ENCODE measurements at places on chromosomes 3 and 15.

- DNase-seq = peak; percentile 83
These were observed 10.5 kb downstream of the ISG20 start for GRCh38 chr15:88649286-88649733.

DNA sequence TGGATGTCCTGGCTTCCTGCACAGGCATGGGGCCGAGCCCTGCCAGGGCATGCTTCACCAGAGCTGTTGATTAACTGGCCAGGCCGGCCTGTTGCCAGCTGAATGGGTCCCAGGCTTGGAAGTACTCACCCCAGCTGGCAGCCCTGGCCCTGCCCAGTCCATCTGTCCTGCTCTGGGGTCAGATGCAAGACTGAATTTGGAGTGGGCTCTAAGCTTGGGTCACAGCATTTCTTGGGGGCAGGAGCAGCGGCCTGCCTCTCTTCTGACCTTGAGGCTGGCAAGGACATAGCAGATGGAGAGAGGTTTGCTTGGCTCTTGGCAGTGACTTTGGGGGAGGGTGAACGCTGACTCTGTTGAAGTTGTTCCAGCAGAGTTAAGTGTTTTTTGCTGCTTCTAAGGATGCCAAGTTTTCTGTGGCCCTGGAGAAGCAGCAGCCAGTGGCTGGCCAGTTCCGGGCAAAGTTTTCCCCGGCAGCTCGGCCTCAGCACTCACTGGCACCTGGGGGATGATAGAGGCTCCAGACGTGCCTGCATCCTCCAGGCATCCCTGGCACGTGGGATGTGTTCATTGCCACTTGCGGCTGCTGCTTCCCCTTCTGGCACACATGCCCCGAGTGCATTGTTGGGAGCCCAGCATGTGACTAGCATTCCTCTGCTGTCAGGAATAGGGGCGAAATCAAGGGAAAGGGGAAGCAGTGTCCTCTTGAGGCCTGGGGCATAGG is 22.9 kb downstream of the PDIA5 start:
- no peak for DNase-seq

DNA sequence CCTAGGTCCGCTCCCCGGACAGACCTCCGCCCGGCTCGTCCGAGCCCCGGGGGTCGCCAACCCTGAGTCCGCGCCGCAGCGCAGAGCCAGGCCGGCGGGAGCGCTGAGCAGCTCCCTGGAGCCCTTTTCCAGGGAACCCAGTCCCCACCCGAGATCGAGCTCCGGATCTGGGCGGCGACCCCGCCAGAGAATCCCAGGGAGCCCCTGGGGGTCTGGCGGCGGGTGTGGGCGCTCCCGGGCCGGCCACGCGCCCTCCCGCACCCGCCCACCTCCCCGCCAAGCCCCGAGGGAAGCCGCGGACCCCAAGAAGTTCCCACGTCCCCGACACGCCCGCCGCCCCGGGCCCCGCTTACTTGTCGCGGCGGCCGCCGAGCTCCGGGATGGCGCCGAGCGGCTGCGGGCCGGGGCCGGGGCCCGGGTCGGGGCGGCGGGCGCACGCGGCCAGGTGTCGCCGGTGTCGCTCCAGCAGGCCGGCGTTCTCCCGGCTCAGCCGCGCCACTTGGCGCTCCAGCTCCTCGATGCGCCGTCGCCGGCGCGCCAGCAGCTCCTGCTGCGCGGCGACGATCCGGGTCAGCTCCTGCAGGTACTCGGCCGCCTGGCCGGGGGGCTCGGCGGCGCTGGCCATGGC is 137.7 kb downstream of the NUP210 start:
- no peak for DNase-seq

DNA sequence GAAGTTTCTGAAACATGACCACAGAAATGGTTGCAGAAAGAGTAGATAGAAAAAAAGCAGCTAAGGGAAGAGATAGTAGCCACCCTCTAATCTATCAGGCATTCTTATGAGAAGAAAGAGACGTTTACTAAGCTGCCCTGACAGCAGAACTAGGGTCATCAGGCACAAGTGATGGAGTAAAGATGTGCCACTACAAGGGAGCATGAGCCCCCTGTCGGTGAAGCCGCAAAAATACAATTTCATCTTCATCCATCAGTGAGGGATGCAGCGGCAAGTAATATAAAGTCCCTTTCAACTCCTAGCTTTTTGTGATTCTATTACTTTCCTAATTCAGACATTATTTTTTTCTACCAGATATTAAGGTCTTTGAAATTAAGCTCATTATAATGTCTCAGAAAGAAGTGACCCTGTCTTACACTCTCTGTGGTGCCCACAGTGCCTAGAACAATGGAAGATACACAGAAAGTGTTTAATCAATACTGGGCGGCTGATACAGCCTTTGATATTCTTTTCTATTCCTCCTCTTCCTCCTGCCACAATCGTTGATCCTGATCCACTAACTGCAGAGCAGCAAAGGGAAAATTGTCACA is 651.6 kb downstream of the NTRK3 start:
- DNase-seq = no peak

- DNase-seq = no peak
These were observed 89.1 kb upstream of the CFAP20DC start for GRCh38 chr3:59138966-59139365.

GRCh38 chr3:8841472-8841871 is 72.1 kb upstream of the OXTR start:
- no peak for DNase-seq

- DNase-seq = no peak
These were observed 3.7 kb downstream of the SENP7 start for GRCh38 chr3:101509281-101509680.

DNA sequence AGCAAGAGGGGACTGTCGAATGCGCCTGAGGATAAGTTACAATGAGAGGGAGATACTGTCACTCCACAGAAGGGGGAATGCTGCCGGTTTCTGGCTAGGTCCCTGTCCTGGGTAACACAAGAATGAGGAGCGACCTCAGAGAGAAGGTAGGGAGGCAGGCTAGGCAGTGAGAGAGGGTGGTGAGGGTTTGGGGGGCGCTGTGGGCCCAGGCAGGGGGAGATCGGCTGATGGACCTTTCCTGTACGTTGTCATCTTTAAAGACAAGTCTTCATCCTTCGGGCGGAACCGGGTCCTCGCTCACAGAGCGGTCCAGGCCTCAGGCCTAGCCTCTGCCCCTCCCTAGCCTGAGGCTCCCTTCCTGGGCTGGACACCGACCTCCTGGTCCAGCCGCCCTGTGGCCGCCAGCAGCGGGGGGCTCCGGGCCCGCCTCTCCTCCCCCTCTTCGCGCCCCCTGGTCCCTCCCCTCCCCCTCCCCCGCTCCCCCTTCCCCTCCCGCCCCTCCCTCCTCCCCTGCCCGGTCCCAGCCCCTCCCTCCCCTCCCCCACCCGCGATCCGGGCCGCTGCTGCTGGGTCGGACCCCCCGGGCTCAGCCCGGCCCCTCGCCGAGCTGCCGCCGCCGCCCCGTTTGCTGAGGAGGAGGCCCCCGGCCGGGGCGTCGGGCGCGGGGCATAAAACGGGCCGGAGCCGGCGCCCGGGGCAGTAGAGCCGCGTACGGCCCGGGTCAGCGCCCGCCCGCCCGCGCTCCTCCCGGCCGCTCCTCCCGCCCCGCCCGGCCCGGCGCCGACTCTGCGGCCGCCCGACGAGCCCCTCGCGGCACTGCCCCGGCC is at the start of gene CHRD:
Gene CHRD (plus strand): TSS at position 697 of the 827 bp plus-strand sequence. CDS start 265 bp downstream, outside the sequence.
- no peak for DNase-seq

DNA sequence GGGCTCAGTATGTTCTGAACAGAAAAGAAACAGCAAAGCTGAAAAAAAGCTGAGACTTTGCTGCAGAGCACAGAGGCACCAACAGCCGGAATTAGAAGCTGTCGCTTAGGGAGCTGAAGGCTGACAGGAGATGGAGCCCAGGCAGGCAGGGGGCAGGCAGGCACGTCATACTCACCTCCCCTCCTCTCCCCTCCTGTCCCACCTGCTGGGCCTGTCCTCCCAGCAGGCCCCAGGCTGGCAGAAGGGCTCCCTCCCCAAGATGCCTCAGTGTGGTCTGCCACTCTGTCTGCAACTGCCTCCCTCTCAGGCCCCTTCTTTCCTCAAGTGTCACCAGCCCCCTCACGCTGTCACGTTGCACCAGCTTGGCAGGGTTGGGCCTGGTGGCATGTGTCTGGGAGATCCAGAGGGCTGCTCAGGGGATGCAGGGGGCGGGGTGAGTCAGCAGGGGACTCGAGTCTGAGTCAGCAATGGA is 3.2 kb upstream of the ANKRD63 start:
- DNase-seq = no peak

DNA sequence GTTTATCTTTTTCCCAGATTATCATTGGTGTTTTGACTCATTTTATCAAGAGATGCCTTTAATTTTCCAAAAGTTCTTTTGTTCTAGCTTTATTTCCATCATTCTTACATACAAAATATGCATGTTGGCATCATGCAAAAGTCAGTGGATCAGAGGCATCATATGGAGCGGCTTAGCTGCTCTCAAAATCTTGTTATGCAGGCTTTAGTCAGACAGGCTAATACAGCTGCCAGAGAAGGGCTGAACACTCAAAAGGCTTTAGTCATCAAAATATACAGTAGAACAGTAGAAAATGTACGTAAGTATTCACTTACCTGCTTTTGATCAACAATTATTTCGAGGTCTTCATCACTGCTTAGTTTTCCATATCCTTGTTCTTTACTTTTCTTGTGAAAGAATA is 65.5 kb downstream of the PEX5L start:
- no peak for DNase-seq

GRCh38 chr3:192706272-192706671 is 21.1 kb downstream of the FGF12 start:
- no peak for DNase-seq

GRCh38 chr3:101940521-101941317 is 91.4 kb downstream of the NFKBIZ start:
- no peak for DNase-seq

DNA sequence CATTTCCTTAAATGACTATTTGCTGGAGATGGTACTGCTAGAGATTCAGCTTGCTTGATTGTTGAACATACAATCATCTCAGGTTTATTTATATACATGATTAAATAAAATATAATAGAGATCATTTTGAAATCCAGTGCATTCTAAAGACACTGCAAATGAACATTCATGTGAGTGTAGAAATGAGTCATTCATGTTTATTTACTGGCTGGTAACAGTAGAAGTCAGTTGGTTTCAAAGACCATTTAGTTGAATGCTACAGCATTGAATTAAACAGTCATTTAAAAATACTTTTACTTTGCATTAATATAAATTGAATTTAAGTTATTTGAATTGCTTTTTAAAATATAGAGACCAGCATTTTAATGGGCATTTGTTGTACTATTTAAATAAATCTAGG is 551.9 kb upstream of the GOLIM4 start:
- DNase-seq = no peak

DNA sequence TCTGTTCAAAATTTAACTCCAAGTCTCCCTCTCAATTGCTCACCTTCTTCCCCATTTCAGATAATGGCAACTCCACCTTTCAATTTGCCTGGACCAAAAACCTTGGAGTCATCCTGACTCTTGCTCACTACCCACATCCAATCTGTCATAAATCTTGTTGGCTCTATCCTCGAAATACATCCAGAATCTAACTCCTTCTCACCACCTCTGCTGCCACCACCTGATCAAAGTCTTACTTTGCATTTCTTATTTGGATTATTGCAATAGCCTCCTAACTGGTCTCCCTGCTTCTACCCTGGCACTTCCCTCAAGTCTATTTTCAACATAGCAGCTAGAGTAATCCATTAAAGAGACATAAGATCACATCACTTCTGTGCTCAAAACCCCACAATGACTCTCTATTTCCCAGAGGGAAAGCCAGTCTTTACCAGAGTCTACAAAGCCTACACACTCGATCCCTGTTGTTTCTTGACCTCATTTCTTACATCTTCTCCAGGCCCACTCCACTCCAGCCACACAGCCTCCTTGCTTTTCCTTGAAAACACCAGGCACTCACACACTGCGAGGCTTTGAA is 86.6 kb downstream of the GPR156 start:
- DNase-seq = no peak

GRCh38 chr3:193971966-193972365 is 164.0 kb upstream of the HES1 start:
- DNase-seq = no peak

DNA sequence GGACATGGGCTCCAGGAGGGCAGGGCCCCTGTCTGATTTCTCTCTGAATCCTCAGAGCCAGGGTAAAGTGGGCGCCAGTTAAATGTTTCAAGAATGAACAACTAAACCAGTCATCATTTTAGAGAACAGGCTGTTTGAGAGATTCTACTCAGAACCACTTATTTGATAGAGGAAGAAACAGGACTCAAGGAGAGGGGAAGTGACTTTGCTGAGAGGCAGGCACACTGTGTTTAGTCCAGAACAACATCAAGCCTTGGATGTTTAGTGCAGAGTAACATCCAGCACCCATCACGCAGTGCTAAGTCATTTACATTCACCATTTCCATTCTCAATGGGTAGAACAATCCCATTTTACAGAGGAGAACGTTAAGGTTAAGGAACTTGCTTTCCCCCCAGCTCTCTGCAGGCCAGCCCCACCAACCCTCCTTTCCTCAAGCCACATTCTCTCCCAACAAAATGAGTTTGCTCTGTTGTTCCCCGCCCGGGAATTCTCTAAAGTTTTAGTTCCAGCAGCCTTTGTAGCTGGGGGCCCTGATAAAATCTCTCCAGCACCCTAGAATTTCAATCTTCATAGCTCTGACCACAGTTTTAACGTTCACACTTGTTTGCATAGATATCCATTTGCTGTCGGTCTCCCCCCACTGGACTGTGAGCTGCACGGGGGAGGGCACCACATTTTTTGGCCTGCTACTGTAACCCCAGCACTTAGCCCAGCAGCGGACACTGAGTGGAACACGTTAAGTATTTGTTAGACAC is 962 bp downstream of the NMNAT3 start:
- no peak for DNase-seq

GRCh38 chr3:135239615-135239884 is 444.5 kb downstream of the EPHB1 start:
- DNase-seq = no peak

- no peak for DNase-seq
These were observed 6.1 kb downstream of the GMPS start for GRCh38 chr3:155876503-155876902.

- DNase-seq = no peak
These were observed 586 bp downstream of the TM4SF1 start for GRCh38 chr3:149376718-149377407.

DNA sequence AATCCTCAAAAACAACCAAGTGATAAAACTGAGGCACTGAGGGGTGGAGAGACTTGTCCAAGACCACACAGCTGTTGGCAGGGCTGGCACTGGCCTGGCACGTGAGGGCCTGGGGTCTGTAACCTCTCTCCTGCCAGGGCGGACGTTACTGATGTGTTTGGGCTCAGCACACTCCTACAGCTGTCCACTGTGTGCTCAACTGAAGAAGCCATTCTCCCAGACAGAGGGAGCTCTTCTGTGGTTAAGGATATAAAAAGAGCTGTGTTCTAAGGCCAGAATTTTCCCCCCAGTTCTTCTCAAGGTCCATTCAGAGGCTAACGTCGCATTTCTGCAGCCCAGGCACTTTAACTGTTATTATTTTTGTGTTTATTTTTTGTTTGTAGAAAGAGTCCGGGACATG is 429.0 kb upstream of the ATP11B start:
- DNase-seq = no peak

DNA sequence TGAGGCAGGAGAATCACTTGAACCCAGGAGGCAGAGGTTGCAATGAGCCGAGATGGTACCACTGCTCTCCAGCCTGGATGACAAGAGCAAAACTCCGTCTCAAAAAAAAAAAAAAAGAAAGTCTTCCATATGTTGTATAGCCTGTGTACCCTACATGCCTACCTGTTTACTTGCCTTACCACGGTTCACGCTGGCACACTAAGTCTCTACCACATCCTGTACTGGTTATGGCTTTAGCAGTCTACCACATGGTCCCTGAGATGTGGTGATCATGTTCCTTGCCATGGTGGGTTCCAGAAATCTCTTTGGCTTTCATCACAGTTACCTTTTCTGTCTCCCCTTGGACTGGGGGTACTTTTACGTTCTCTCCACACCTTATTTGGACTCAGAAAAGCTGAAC is 63.8 kb upstream of the TBC1D5 start:
- no peak for DNase-seq

- no peak for DNase-seq
These were observed 18.2 kb downstream of the PEX5L start for GRCh38 chr3:180018543-180018942.

Data from activated CD8-positive, alpha-beta memory T cell treated with anti-CD3 and anti-CD28 coated beads, Interleukin-2, amount 50 U/mL, for 4 hours (primary cell).